ENCODE measurements at places on chromosomes 3 and 15. TPM values are rescaled to one million over a fixed set of nuclear protein-coding genes. Genes with fewer than 3 reads are reported as not detected.

Gene ATP13A5
- not detected for polyA plus RNA-seq

Gene TRH
- polyA plus RNA-seq, result not detected

Gene P3H2
- polyA plus RNA-seq, result 80.7 TPM

Gene GOLGA6L7
- not detected for polyA plus RNA-seq

Gene LRRC34
- polyA plus RNA-seq, result 0.43 TPM

Gene POLQ
- polyA plus RNA-seq, result 4.4 TPM

Gene ETV5
- 49.7 TPM for polyA plus RNA-seq

Gene ZNF660
- polyA plus RNA-seq, result 0.02 TPM

Gene AMOTL2
- polyA plus RNA-seq, result 39.8 TPM

Gene ECE2
- not detected for polyA plus RNA-seq

Gene PRC1
- polyA plus RNA-seq, result 105 TPM

Gene TMEM108
- 0.09 TPM for polyA plus RNA-seq

Gene KY
- polyA plus RNA-seq, result 0.03 TPM

Gene C3orf85
- not detected for polyA plus RNA-seq

Gene SI
- not detected for polyA plus RNA-seq

Gene CADPS
- polyA plus RNA-seq, result not detected

Gene PDZRN3
- polyA plus RNA-seq, result not detected

Gene INKA1
- polyA plus RNA-seq, result 12.0 TPM

Gene TUSC7
- polyA plus RNA-seq, result not detected

Gene MESP2
- 0.22 TPM for polyA plus RNA-seq

Gene RASGRP1
- polyA plus RNA-seq, result 1.1 TPM

Gene UACA
- polyA plus RNA-seq, result 26.6 TPM

Gene MORC1
- not detected for polyA plus RNA-seq

Gene RARRES1
- polyA plus RNA-seq, result not detected

Gene PRR20G
- polyA plus RNA-seq, result not detected

Gene GPX1
- polyA plus RNA-seq, result 588 TPM

Gene STARD5
- polyA plus RNA-seq, result 40.2 TPM

Gene CHST14
- 4.4 TPM for polyA plus RNA-seq

Gene SLC12A1
- polyA plus RNA-seq, result not detected

Gene PTH1R
- not detected for polyA plus RNA-seq

Gene CILP
- 0.03 TPM for polyA plus RNA-seq

Gene IL17RE
- polyA plus RNA-seq, result 16.0 TPM

Gene NTRK3
- polyA plus RNA-seq, result not detected

Gene SKOR1
- polyA plus RNA-seq, result 0.03 TPM

Gene MEIS2
- polyA plus RNA-seq, result 11.4 TPM

Gene GP5
- polyA plus RNA-seq, result 0.02 TPM

Gene PCNP
- polyA plus RNA-seq, result 73.0 TPM

Gene ALS2CL
- polyA plus RNA-seq, result 35.0 TPM

Gene LDHAL6B
- not detected for polyA plus RNA-seq

Gene MCTP2
- polyA plus RNA-seq, result 21.2 TPM

Gene SNX22
- polyA plus RNA-seq, result 0.03 TPM

Gene CFAP20DC
- polyA plus RNA-seq, result 3.4 TPM

Data from keratinocyte (primary cell).